CD4-positive, alpha-beta T cell treated with Interleukin-4 for 4 hours (primary cell): ENCODE measurements at places on chromosomes 1 and 21.

GRCh38 chr1:168079761-168080160 is 57.0 kb downstream of the GPR161 start:
- no peak for DNase-seq

DNA sequence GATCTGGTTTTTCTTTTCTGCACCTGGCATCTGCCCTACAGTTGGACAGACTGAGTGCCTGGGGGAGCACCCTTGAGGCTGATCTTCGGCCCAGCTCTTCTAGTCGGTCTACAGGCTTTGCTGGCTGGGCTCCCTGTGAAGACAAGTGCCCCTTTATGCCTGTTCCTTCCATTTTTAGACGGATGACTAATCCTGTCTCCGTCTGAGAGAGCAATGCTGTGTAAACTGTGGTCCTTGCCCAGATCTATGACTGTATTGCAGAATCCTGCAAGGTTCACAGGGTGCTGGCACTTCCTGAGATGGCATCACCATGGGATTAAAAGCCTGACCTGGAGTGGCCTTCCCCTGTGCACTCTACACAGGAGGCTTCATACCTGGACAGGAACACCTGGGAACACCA is 47.6 kb upstream of the SAMD13 start:
- DNase-seq: no peak

DNA sequence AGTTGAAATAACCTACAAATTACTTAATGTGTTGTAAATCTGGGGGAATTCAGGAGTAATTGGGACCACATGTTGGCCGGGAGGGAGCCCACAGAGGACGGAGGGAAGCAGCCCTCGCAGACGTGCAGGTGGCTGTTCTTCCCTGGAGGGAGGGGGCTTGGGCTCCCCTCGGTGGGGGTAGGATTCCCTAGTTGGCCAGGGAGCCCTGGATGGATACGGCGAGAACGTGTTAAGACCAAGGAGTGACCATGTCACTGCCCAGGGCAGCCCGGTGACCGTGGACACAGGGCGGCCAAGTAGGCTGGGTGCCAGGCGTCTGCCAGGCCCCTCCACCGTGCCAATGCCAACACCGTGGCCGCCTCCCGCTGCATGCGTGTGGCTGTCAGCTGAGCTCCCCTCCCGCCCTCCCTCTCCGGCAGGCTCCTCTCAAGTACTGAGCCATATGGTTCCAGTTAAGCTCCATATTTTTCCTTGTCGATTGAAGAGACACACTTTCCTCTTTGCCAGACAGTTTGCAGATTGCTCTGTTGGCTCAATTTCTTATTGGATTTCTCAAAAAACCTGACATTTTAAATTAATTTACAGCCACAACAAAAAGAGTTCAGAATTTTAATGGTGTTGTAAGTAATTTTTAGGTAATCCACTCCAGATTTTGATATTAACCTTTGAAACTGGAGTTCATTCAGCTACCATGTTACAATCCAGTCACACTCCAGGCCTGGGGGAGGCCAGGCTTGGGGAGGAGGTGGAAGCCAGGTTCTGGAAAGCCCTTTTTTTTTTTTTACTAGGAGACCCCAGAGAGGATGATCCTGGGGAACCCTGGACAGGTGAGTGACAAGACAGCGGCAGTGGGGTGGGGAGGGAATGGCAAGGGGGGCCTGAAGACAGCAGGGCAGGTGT is 71.2 kb downstream of the CASZ1 start:
- no peak for DNase-seq

- no peak for DNase-seq
These were observed 73.2 kb upstream of the ADGRL4 start for GRCh38 chr1:79079770-79080169.

DNA sequence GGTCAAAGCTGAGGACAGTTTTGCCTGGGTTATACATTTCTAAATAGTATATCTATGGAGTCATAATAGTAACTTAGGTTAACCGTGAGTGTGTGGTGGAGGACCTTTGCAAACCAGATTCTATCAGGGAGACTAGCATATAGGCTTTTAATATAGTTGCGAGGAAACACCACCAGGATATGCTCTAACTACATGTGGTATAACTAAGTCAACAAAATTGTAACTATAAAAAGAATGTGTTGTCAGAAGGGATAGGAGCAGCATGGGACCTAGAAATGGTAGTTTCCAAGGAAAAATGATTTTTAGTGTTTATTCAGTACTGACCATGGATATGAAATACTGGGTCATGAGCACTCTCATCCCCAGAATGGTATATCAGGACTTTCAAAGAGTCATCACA is 338.1 kb downstream of the TGFB2 start:
- no peak for DNase-seq

GRCh38 chr1:16204634-16205333 is 7.7 kb downstream of the ARHGEF19 start:
- peak; percentile 9 for DNase-seq

- DNase-seq: no peak
These were observed 389.7 kb upstream of the RUNX1 start for GRCh38 chr21:35438643-35439404.

GRCh38 chr1:89060091-89060490 is 4.9 kb downstream of the GBP1 start:
- no peak for DNase-seq

DNA sequence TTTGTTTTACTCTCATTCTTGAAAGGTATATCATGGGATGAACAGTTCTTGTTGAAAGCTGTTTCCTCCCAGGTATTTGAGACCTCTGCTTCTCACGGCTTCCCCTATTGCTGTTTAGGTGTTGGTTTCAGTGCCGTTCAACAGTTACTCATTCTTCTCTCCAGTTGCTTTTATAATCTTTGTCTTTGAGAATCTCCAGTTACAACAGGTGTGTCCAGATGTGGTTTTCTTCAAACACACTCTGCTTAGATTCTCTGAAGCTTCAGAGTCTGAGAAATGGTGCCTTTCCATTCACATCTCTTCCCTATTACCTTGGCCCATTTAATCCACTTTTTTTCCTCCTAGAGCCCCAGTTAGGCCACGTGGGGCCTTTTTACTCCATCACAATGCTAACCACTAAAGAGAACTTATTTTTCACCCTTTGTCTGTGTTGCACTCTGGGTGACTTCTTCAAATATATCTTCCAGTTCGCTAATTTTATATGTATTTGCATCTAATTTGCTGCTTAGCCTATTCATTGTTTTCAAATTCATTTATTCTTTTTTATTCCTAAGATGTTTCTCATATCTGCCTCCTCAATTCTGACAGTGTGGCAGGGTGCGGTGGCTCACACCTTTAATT is 46.7 kb upstream of the SLC19A1 start:
- DNase-seq: no peak

DNA sequence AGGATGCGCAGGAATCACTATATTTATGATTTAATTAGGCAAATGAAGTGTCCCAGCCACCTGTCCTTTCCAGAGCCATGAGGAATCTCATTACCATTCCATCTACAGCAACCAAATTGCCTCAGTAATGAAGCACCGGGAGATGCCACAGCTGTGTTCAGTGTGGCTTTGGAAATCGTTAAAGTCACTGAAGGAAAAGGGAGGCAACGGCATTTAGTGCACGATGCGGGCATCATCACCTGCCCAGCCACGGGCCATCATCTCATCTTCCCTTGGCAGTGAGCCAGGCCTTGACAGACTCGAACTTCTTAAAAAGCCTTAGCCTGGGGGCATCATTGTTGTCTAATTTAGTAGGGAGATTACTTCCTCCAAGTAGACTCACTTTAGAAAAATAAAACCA is 67.8 kb downstream of the CNIH3 start:
- no peak for DNase-seq

DNA sequence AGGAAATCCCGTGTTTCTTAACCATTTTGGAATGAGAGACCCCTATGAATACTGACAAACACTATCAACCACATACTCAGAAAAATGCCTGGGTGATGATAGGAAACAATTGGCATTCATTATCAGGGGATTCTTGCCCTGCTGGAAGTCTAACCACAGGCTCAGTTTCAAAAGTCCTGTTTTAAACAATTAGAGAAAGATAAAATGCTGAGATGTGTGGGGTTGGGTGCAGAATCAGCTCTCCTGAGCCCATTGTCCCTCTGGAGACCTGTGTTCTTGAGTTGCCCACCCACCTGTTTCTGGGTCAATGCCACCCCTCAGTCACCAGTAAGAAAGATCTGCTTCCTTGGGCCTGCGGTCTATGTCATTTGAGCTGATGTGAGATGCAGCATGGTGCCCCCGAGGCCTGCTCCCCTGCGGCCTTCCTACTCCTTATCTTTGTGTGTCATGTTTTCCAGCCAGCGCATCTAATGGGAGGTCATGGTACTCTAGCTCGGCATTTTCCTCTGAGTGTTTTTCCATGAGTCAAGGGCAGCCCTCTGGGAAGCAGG is 130.3 kb upstream of the PLXNA2 start:
- no peak for DNase-seq

DNA sequence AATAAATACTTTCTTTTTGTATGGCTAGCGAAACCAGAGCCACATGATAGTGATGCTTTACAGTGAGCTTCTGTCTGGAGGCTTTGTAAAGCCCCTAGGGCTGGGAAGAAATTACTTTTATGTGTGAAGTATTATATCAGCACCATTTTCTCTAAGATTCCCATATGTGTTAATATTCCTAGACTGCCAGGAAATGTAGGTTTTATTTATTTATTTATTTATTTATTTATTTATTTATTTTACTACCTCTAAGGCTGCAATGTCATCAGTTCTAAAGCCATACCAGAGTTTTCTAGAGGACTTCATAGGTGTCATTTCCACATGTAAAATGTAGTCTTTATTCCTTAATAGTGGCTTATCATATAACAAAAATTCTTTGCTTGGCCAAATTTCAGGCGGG is 4.4 kb upstream of the CHI3L1 start:
- no peak for DNase-seq
